Activated naive CD4-positive, alpha-beta T cell treated with anti-CD3 and anti-CD28 coated beads, Interleukin-2, amount 50 U/mL, for 16 hours (primary cell): ENCODE measurements at places on chromosomes 6 and 20.

- no peak for DNase-seq
Measured at GRCh38 chr6:228881-229651, 63.2 kb upstream of the DUSP22 start.

- DNase-seq: no peak
Measured at GRCh38 chr6:79239536-79240168, 5.2 kb upstream of the HMGN3 start.

DNA sequence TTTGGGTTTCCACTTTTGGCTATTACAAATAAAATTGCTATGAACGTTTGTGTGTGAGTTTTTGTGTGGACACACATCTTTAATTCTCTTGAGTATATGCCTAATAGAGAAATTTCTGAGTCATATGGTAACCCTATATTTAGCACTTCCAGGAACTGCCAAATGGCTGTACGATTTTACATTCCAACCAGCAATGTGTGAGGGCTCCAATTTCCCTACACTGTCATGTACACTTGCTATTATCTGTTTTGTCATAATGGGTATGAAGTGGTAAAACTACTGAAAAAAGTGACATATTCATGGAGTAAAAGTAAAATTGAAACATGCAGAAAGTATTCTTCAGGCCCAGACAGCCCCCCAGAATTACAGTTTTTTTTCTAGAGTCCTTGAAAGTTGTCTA lies 59.6 kb upstream of the ESR1 start:
- DNase-seq: no peak

DNA sequence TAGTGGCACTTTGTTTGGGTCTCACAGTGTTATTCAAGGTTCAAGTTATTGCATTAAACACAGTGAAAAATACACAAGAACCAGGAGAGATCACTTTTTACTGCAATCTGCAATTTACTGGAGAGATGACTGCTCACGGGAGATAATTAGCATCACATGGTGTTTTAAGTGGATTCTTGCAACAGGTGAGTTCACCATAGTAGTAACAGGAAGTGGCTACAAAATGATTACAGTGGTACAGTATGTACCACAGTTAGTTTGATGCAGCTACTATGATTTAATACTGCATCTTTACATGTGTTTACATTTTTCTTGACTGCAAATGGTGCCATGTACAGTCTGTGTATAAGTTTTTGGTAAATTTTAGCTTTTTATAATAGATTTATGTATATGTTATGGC lies 96.5 kb upstream of the SCP2D1 start:
- DNase-seq: no peak

DNA sequence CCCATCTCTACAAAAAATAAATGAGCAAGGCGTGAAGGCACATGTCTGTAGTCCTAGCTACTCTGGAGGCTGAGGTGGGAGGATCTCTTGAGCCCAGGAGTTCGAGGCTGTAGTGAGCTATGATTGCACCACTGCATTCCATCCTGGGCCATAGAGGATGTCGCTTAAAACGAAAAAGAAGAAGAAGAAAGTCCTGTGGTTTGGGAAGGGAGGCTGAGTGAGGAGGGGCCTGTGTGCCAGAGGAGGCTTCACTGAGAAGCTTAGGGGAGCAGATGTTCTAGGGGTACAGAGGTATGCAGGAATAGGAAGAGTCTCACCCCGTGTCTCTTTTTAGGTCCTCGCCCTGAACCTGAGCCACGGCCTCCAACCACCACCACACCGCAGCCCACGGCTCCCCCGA lies 4.2 kb downstream of the MMP9 start:
- no peak for DNase-seq

GRCh38 chr20:51574248-51575033 lies 31.9 kb upstream of the NFATC2 start:
- peak; percentile 27 for DNase-seq

DNA sequence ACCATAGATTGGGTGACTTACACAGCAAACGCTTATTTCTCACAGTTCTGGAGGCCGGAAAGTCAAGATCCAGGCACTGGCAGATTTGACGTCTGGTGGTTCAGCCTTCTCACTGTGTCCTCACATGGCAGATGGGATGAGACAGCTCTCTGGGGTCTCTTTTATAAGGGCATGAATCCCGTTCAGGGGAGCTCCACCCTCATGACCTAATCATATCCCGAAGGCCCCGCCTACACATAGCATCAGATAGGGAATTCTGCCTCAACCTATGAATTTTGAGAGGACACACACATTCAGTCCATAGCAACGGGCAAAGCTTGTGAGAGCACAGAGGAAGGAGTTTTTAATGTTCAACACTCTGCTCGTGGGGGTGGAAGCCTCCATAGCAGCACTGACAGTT lies 27.5 kb downstream of the DAAM2 start:
- DNase-seq: no peak
